Stimulated activated CD8-positive, alpha-beta memory T cell treated with anti-CD3 and anti-CD28 coated beads, Interleukin-7, amount 100 ng/mL, for 24 hours (primary cell): ENCODE measurements at places on chromosomes 5 and 9.

DNA sequence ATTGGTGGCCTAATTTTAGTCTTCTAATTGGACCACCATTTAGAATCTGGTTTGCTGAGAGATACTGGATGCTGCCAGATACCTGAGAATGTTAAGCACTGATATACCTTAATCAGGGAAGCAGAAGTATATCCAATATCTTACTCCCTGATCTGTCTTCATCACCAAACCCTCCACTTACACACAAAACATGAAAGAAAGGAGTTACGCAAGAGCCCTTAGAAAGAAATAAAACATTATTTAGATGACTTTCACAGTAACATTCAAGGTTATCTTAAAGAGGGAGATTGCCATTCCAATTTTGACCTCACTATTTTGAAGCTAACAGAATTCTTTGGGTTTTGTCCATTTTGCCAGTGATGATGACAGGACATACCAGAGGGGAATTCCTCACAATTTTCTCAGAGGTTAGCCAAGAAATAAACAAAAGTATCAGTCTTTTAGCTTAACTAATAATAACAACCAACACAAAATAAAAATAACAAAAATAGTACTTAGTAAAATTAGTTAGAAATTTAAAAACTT lies 496.1 kb downstream of the NFIB start:
- DNase-seq, result no peak

DNA sequence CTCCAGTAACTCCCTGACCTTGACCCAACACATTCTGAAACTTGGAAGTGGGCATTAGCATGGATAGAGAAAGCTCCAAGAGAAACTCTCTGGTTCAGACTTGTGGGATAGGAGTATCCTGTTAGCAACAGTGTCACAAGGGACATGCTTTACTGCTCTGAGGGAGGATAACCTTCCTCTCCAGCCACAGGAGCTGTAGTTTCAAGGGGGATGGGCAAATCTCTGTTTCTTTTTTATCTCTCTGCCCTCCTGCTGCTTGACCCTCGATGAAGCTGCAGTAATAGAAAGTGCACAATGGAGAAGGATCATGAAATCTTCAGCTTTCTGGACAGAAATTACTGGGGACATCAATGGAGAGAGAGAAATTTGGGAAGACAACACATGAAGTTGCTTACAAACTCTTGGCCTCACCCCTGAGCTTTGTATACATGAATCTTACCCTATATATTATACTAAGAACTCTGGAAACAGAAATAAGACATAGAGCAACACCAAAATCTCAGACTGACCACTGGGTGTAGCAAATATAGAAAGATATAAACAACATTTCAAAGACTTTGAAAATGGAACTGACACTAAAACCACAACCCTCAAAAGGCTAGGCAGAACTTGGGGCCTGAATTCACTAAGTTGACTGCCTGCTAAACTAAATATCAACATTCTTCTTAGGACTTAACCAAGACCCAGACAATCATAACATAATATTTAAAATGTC lies 471.0 kb upstream of the MEF2C start:
- no peak for DNase-seq

DNA sequence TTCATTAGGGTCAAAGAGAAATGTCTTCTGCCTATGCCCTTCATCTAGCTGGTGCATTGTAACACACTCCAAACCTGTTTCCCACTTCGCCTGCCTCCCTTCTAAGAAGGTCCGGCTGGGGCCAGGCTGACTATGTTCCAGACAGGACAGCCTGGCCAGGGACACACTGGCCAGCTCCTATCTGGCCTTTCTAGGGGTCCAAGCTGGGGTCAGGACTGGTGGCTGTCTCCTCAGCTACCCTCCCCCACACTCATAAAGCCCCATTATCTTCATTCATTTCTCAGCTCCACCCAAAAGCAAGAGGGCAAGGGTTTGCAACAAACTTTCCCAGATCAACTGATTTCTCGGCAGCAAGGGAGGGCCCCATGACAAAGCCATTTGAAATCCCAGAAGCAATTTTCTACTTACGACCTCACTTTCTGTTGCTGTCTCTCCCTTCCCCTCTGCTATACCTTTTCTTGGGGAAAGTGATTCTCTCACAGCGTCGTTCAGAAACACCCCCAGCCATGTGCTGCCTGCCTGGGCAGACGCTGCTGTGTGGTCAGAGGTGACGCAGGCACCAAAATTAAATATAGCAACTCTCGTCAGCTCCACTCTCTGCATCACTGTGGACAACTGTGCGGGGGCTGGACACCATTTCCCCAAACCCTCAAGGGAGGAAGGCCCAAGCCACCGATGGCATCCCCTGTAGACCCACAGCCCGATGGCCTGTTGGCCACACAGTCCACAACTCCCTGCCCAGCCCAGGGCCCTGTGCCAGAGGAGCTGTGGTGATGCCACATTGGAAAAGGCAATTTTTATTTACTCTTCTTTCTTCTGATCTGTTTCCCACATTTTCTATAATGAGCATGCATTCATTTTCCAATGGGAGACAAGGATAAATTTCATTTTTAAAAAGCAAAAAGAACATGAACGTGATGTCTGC lies 6.1 kb downstream of the IL13 start:
- no peak for DNase-seq

GRCh38 chr9:14321517-14322130 lies 7.7 kb upstream of the NFIB start:
- no peak for DNase-seq

DNA sequence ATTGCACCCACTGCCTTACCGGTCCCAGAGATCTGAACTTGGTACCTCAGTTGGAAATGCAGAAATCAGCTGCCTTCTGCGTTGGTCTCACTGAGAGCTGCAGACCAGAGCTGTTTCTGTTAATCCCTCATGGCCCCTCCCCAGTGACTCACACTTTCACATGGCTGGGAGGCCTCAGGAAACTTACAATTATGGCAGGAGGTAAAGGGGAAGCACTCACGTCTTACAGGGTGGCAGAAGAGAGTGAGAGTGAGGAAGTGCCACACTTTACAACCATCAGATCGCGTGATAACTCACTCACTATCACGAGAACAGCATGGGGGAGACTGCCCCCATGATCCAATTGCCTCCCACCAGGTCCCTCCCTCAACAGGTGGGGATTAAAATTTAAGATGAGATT lies 648.5 kb downstream of the MTRR start:
- DNase-seq, result no peak

DNA sequence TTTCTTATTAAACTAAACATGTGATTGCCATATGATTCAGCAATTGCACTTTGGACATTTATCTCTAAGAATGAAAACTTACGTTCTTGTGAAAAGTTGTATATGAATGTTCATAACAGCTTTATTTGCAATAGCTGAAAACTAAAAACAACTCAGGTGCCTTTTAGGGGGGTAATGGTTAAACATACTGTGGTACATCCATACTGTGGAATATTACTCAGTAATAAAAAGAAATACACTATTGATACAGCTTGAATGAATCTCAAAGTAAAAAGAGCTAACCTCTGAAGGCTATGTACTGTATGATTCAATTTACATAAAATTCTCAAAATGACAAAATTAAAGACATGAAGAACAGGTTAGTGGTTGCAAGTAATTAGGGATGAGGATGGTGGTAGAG lies 339.5 kb upstream of the PAPPA start:
- DNase-seq, result no peak

DNA sequence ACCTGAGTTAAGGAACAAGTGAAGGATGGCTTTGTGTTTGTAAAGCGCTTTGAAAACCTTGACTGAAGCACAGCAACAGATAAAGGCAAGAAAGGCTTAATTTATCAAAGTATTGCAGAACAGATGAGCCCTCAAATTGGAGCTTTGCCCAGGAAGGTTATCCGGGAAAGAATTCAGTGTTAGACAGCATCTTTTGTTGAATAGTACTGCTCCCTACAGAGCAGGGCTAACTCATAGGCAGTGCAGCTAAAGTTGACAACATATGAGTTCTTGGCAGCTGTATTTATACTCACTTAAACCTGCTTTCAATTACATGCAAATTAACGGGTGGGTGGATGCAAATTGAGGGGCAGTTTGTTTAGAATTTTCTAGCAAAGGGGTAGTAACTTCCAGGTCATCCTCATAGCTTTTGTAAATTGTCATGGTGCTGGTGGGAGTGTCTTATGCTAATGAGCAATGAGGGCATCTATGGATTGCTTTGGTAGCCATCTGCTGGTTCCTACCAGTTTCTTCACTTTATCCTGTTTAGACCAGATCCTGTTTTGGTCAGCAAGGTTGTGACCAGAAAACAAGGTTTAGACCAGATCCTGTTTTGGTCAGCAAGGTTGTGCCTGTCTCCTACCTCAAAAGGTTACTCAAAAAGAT lies 105.8 kb downstream of the GDA start:
- DNase-seq, result no peak

- no peak for DNase-seq
These were observed 352.6 kb upstream of the PANK3 start for GRCh38 chr5:168931638-168932345.

DNA sequence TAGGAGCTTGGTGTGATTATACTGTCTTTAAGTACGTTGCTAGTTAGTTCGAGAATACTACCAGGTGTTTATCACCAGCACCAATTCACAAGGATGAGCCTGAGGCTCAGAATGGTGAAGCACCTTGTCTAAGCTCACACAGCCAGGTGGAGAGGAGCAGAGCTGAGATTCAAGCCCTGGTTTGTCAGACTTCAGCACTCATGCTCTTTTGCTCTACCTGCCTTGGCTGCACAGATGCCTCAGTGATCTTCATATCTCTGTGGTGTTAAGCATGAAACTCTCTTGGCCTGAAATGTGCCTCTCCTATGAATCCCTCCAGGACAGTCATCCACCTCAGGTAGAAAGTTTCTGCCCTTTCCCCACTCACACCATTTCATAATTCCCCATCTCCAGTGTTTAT lies 12.2 kb downstream of the CAMK4 start:
- DNase-seq, result no peak

DNA sequence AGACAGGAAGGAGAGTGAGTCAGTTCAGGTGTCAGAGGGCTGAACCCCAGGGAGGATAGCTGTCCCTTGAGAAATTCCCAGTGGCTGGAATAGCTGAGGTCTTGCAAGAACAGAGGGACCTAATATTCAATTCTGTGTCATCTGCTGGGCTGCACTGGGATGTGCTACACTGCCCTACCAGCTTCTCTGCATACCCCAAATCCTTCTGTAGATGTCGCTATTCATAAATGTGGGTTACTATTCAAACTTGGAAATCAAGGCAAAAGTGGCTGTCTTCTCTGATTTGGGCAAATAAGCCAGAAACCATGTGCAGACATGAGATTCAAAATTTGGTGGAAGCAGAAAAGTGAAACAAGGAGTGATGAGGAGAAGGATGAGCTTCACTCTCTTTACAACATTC lies 16.3 kb downstream of the TNFSF8 start:
- DNase-seq, result no peak

DNA sequence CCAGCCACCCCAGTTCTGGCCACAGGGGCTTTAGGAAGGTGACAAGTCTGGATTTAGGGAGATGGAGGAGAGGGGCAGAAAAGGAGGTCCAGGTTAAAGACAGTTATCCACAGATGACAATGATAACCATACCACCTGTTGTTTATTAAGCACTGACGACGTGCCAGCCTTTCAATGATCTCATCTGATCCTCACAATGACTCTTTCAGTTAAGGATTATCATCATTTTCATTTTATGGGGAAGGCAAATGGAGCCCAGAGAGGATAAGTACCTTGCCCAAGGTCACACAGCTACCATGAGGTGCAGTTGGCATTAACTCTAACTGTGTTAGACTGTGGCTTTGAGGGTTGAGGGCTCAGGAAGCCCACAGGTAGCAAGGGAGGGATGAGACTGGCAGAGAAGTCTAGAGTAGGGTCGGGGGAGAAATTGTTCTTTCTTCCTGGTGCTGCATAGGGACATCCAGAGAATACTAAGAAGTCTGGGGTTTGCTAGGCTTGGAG lies 21.5 kb upstream of the JADE2 start:
- no peak for DNase-seq

GRCh38 chr5:97576956-97577355 lies 393.9 kb upstream of the RIOK2 start:
- no peak for DNase-seq

DNA sequence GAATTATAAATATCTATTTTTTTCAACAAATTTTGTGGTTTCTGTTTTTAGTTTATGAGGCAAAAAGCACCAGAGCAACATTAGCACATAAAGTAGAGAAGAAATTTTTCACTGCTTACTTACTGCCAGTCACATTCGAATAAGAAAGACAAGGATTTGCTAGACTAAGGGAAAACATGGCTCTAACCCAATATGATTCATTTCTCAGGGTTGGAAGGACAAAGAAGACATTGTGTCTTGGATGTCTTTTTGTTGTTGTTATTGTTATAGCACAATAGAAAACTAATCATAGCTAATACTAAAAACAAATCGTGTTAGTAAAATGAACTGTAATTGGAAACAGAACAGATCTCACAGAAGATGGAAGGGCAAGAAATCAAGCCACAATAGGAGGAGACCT lies 90.9 kb upstream of the SLCO6A1 start:
- no peak for DNase-seq

DNA sequence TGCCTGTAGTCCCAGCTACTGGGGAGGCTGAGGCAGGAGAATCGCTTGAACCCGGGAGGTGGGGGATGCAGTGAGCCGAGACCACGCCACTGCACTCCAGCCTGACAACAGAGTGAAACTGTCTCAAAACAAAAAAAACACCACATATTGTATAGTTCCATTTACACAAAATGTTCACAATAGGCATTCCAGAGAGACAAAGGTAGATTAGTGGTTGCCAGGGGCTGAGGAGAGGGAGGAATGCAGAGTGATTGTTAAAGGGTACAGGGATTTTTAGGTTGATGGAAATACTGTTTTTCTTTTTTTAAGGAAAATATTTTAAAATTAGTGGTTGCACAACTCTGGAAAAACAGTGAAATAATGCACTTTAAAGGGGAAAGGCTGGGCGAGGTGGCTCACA lies 19.6 kb downstream of the ETF1 start:
- no peak for DNase-seq

DNA sequence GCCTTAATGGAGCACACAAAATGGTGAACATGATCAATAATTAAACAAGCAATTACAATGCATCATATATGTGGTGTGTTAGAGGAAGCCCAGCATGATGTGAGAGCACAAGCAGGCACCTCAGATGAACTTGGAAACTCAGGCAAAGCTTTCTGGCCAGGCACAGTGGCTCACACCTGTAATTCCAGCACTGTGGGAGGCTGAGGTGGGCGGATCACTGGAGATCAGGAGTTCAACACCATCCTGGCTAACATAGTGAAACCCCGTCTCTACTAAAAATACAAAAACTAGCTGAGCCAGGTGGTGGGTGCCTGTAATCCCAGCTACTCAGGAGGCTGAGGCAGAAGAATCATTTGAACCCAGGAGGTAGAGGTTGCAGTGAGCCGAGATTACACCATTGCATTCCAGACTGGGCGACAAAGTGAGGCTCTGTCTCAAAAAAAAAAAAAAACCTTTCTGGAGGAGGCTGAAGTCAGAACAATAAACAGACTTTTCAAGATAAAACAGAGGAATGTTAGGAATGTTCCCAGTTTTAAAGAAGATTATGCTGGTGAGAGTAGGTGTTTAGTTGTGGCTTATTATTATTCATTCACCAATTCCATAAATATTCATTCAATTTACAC lies 159.4 kb downstream of the CEMIP2 start:
- no peak for DNase-seq

DNA sequence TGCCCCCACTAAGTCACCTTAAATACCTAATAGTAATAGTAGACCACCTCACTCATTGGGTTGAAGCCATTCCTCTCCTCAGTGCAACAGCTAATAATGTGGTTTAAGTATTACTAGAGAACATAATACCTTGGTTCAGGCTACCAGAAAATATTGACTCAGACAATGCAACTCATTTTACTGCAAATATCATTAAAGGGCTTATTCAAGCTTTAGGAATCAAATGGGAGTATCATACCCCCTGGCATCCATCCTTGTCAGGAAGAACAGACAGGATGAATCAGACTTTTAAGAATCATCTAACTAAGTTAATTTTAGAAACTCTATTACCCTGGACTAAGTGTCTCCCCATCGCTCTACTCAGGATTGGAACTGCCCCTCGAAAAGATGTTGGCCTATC lies 6.8 kb upstream of the RNF180 start:
- no peak for DNase-seq
